Activated CD8-positive, alpha-beta memory T cell treated with anti-CD3 and anti-CD28 coated beads for 1 hour (primary cell): ENCODE measurements at places on chromosomes 7 and 10.

- no peak for DNase-seq
These were observed 272.4 kb upstream of the LRGUK start for GRCh38 chr7:133854739-133855138.

- DNase-seq: no peak
These were observed 26.2 kb upstream of the REEP3 start for GRCh38 chr10:63494951-63495350.

DNA sequence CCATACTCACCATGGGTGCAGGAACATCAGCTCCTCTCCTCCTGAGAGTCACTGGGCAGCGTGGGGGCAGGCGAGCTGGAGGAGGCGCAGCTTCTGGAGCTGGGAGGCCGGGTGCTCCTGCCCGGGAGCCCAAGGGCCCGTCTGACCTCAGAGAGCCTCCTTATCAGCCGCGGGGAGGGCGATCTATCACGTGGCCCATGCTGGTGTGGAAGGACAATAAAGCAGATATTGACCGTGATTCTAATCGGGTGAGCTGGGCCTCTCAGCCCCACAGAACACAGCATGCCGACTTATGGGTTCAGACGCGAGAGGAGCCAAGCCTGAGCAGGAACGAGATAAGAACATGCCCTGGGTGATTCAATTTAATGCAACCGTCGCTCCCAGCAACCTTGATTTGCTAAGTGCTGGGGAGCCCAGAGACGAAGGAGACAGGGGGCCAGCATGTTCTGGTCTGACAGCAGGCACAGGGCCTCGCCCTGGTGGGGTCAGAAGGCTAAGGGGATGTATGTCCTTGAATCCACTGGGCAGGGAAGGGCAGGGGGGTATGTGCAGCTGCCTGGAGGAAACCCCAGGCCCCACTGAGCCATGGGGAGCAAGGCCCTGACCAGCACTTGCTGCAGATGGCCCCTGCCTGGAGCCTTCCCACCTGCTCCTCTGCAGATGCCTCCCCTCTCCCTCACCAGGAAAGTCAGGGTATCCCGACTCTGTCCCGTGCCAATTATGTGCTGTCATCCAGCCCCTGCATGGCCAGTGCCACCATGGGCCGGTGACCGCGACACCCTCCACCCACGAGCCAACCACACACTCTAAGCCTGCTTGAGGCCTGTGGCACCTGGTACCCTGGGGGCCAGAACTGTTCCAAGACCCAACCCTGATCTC lies 95.3 kb upstream of the RET start:
- DNase-seq: no peak

DNA sequence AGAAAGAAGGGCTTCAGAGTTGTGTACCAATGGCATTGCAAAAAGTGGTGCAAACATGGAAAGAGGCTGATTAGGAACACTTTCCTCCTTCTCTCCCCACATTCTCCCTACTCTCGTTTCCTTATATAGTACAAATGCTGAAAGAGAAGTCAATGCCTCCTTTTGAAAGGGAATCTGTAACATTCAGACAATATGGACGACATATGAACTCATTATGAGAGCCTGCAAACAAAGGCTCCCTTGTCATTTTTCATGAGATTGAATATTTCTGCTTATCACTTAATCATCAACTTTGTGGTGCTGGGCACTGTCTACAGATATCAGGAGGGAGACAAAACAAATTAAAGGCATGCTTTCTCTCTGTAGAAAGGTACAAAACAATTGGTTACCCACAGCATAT lies 437.1 kb upstream of the PHF14 start:
- no peak for DNase-seq

DNA sequence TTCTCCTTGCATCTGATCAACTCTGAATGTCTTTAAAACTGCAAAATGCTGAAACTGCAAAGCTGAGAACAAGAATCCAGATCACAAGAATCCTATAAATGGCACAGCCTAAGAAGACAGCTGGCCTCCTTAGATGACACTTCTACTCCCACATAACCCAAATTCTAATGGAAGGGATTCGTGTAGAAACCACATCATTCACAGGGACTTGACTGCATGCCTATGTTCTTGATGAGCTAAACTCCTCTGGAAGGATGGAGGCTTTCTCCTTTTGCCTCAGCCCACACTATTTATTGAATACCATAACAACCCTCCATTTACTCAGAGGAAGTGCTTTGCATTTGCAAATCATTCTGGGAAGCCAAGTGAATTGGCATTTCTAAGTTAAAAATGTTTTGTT lies 252.5 kb upstream of the VWC2 start:
- DNase-seq: no peak

DNA sequence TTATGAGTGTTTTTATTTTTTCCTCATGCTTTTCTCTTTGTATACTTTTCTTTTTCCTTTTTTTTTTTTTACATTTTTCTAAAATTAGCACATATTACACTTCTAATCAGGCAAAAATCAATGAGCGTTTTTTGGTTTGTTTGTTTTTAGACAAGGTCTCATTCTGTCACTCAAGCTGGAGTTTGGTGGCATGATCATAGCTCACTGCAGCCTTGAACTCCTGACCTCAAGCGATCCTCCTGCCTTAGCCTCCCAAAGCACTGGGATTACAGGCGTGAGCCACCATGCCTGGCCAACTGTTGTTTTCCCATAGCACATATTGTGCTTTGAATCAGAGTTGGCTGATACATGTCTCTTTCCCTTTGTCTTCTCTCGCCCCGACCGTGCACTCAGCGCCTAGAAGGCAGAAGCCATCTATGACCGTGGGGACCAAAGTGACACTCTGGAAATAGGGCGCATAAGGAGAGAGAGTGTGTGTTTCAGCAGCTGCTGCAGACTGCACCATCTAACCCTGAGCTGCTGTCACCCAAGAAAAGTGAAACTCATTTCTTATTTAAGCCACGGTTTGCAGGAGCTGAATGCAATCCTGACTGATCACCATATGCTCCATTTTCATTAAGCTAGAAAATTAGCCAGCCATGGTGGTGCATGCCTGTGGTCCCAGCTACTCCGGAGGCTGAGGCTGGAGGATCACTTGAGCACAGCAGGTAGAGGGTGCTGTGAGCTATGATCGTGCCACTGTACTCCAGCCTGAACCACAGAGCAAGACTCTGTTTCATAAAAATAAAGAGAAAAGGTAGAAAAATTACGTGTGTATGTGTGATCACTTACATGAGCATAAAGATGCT lies 41.4 kb upstream of the GTF2I start:
- DNase-seq: no peak

GRCh38 chr7:15594461-15594860 lies 32.6 kb upstream of the AGMO start:
- no peak for DNase-seq

GRCh38 chr7:155795401-155795800 lies 16.9 kb downstream of the SHH start:
- no peak for DNase-seq

DNA sequence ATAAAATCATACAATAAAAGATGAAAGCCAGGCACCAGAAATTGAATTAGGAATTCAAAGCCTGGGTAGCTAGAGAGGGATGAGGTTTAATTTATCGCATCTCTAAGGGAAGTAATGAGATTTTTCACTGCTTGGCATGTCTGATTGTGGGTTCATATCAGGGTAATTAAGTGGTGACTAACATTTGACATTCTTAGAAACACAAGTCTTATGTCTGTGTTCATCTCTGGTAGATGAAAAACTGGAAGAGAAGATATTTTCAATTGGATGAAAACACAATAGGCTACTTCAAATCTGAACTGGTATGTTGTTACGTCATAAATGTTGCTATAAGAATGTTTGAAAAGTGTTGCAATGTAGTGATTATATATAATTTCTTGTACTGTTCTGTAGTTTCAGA lies 36.8 kb upstream of the ARMS2 start:
- DNase-seq: no peak

DNA sequence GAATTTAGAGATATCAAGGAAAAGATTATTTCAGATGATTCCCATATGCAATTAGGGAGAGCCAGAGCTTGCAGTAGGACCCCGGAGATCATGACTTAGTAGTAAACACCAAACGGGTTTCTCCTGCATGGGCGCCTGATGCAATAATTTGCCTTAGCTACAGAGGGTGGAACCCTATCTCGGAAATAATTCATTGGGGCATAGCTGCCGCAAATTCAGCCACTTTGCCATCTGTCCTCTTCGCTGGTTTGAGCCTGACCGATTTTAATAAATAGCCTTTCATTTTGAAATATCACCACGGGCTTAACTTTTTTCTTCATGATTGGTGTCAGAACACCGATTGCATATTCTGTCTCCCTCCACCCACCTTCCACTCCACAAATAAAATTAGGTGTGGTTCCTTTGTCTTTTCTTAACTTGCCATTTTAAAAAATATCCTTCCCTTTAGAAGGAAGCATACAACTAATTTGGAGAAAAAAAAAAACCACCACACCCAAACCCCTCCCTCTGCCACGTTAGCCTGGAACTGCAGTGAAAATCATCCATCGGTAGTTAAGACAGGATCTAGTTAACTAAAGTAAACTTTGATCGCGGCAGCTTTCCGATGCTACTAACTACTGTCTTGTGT lies 1.4 kb downstream of the GARS1 start:
- DNase-seq: no peak

- no peak for DNase-seq
These were observed 10.5 kb upstream of the CRPPA start for GRCh38 chr7:16431646-16432424.

GRCh38 chr10:93378997-93379730 lies 103.0 kb downstream of the MYOF start:
- DNase-seq: no peak

DNA sequence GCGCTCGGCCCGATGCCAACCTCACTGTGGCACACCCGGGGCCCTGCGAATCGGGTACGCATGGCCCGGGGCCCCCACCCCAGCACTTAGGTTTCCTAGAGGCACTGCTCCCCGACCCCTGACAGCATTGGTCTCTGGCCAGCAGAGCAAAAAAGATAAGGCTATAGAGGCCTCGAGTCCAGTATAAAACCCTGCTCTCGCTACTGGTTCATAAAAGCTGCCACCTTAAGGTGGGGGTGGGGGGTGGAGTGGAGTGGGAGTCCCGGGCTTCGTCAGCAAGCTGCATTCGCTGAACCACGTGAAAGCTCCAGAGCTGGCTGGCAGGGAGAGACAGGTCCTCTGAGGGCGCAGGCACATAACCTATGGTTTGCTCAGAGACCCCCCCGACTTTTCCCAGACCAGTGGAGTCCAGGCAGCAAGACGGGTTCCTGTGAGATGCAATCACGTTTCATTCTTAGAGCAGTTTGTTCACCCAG lies 1.3 kb downstream of the KAZALD1 start:
- no peak for DNase-seq

GRCh38 chr10:86688398-86688921 lies 20.1 kb downstream of the LDB3 start:
- DNase-seq: no peak

DNA sequence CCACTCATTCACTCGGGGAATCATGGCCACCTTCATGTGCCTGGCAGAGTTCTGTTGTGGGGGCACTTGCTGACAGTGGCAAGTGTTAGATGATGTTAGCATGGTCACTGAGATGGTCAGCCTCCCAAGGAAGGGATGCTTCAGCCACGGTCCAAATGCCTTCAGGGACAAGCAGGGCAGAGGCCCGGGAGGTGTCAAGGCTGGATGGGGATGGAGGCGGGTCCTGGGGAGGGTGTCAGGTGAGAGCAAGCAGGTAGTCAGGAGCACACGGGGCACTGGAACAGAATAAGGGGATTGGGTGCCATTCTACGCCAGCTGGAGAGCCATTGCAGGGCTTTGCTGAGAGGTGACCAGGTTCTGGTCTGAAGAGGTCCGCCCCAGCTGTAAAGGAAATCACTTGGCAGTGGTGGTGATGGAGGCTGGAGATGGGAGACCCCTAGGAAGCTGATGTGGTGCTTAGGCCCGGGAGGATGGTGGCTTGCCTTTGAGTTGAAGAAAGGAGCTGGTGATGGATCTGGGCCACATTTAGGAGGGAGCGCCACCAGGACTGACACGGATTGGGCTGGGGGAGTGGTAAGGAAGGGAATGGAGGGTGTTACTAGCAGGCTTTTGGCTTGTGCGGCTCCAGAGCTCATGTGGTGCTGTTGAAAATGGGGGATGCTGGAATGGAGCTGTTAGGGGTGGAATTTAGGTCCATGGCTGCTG lies 24.1 kb downstream of the AGAP3 start:
- DNase-seq: no peak

- DNase-seq: no peak
These were observed 19.5 kb upstream of the SMC3 start for GRCh38 chr10:110548002-110548401.

GRCh38 chr7:89772276-89772675 lies 382.0 kb upstream of the STEAP1 start:
- no peak for DNase-seq

- no peak for DNase-seq
These were observed 67.9 kb downstream of the MTURN start for GRCh38 chr7:30202671-30203070.

GRCh38 chr7:24956021-24956420 lies 24.0 kb downstream of the OSBPL3 start:
- no peak for DNase-seq

DNA sequence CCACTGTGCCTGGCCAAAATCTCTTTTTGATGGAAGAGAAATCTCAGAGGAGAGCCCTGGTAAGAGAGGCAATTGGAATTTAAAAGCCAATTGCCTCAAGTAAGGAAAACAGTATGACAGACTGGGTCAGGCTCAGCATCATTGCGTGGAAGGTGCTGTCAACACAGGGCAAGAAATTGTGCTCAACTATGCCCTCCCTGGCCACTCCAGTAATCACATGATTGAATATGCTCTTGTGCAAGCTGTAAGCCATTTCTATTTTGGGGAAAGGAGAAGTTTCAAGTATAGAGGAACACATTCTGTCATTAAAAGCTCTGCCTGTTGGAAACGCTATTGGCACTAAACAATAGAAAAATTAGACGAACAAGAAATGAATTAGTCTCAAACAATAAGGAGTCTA lies 1127.7 kb downstream of the REEP3 start:
- DNase-seq: no peak

DNA sequence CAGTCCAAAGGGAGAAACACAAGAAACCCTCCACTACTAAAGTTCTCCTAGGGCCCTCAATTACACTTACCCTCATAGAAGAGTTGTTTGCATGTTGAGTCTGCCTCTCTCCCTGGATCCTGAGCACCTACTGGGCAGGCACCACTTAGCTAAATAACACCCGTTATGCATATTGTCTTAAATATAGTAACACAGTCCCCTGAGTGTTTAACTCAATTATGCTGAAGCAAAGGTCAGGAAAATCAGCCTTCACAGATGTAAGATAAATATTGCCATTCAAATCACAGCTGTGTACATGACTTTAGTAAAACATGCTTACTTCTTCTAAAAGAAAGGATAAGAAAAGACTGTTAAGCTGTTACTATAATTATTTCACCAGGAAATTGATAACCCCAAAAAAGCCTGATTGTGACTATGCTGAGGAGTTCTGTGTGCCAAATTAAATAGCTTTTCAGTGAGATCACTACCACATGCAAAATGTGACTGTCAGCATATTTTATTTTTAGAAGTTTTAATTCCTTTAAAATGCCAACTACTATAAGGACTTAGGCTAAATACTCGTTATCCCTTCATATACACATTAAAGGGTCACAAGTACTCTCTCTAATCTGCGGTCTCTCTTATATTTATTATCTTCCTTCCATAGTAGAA lies 733.9 kb upstream of the PHF14 start:
- DNase-seq: no peak

- DNase-seq: no peak
These were observed 104.6 kb downstream of the FOXP2 start for GRCh38 chr7:114519240-114519639.

GRCh38 chr10:7421526-7421925 lies 10.7 kb upstream of the SFMBT2 start:
- DNase-seq: no peak

- no peak for DNase-seq
These were observed 551.4 kb upstream of the MGMT start for GRCh38 chr10:128915630-128916029.

- no peak for DNase-seq
These were observed 479.3 kb downstream of the DNAJB6 start for GRCh38 chr7:157816086-157816485.

- no peak for DNase-seq
These were observed 41.2 kb upstream of the C1QL3 start for GRCh38 chr10:16562891-16563290.
